ENCODE measurements at places on chromosomes 5 and 9. TPM values are rescaled to one million over a fixed set of nuclear protein-coding genes. Genes with fewer than 3 reads are reported as not detected.

The CCL27 gene
- not detected for total RNA-seq

The RPL35 gene
- 3,028 TPM for total RNA-seq

The NUTM2G gene
- total RNA-seq, result not detected

The INSYN2B gene
- not detected for total RNA-seq

The DRD1 gene
- total RNA-seq, result not detected

The PHF24 gene
- not detected for total RNA-seq

The LHX6 gene
- total RNA-seq, result not detected

The ANKS6 gene
- total RNA-seq, result 43.7 TPM

The SERF1A gene
- 2.0 TPM for total RNA-seq

Data from HT-29 (cell line).